ENCODE measurements at places on chromosomes 7 and 10.
A peak's percentile ranks its signal among the peaks of the same experiment; 100 is the strongest.

GRCh38 chr7:114788706-114789105 lies 133.2 kb upstream of the MDFIC start:
- no peak for DNase-seq

- DNase-seq: no peak
These were observed 4.7 kb upstream of the UNCX start for GRCh38 chr7:1227814-1228544.

- no peak for DNase-seq
These were observed 24.3 kb downstream of the BTBD16 start for GRCh38 chr10:122295451-122295809.

DNA sequence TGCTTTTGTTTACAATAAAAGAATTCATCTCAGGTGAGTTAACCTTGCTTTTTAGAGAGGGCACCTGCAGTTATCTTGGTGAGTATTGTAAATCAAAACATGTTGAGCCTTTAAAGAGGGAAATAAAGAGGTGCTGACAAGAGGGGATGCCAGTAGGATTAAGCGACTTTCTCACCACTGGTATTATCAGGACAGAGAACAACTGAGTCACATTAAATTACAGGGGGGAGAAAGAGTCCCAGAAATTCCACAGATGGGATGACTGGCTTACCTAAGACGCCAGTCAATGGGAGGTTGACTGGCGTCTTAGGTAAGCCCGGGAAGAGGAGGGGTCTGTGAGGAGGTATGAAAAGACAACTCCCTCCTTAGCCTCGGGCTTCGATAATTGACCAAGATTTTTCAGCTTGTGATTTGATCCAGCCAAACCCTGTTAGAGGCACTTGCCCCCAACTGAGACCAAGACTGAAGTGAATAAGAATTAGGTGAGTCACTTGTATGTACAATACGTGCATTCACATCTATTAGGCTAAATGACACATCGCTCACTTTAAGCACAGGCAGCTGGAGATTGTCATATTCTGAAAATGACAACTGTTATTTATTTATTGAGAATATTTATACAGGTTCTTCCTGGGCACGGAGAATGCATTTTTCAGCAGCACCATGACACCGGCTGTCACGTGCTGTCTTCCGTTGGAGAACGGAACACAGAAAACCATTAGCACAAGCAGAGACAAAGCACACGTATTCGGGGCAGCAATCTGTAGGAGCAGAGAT lies 117.6 kb downstream of the SEM1 start:
- DNase-seq: no peak

GRCh38 chr7:54097886-54098285 lies 444.3 kb upstream of the VSTM2A start:
- no peak for DNase-seq

DNA sequence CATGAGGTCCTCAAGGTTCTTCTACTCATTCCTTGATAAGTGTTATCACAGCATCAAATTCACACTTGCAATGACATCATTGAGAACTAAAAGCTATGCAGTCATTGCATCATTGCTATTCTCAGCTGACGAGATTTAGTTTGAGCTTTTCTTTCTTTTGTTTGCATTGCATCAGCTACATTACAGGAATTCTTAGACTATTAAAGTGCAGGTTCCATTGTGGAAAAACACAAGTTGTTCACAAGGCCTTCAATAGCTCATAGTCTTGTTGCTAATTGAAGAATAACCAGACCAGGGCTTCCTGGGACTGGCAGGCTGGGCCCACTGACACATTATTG lies 139.3 kb downstream of the CXCL12 start:
- DNase-seq: no peak

- peak; percentile 67 for DNase-seq
These were observed 112.7 kb downstream of the SLIT1 start for GRCh38 chr10:97072851-97073665.

GRCh38 chr10:74328388-74328787 lies 177.4 kb downstream of the ADK start:
- DNase-seq: no peak

DNA sequence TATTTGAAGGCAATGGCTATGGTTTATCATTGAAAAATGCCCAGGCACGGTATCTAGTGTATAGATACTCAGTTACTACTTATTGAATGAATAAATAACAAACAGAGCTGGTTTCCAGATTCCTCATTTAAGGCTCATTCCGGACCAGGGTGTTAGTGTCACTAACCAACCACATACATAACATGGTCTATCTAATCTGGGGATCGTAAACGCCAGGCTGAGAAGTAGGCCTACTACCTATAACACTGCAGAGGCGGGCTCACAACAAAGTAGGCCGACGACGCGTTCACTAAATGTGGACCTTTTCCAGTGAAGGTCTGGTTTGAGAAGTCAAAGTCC lies 423 bp downstream of the LSM5 start:
- DNase-seq: no peak

- DNase-seq: no peak
These were observed 1.1 kb upstream of the MKLN1 start for GRCh38 chr7:131326576-131326975.

DNA sequence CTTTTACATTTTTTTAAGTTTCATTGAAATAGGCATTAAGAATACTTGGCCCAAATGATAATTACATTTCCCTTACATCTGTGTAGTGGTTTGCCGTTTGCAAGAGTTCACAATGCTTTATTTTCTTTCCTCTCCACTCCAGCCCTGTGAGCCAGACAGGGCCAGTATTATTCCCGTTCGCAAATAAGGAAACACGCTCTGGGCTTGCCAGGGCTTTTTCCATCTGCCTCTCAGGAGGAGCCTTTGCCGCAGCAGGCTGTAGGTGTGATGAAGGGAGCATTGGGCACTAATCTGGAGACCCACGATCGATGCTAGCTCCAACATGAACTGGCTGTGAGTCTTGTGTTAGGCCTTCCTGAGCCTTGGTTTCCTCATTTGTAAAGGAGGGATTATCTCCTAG lies 154.4 kb downstream of the GALNT17 start:
- DNase-seq: no peak

GRCh38 chr7:36312064-36312914 lies 77.4 kb upstream of the ANLN start:
- no peak for DNase-seq

DNA sequence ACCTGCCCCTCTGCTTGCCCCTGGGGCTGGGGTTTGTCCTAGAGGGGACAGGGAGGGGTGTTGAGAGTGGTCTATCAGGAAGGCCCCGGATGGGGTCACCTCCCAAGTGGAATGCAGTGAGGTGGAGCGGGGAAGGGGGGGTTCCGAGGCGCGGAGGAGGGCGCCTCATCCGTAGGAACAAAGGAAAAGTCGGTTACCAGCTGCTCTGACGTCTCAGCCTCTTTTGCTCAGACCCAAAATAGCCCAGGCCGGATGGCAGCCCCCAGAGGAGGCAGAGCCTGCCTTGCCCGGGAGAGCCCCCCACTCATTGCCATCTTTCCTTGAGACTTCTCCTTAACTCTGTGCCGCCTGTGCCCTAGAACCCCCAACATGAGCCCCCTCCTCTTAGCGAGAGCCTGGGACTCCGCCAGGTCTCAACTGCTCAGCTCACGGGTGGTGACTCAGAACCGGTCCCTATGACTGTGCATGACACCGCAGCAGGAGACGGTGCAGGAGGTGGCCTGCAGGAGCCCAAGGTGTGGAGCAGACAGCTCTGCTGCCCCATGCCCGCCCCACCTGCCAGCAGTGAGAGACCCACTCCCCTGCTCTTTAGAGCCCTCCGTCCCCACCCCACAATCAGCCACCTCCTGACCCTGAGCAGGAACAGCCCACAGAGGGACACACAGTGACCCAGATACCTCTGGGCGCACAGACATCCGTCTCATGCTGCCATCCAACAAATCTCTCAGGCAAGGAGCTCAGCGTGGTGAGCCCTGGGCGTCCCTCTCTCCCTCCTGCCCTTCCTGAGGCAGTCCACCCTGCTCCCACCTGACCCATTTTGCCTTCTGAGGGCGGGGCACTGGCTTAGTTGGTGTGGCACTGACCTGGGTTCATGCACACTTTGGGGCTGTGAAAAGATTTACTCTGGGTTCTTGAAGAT lies 13.1 kb downstream of the STX1A start:
- no peak for DNase-seq

DNA sequence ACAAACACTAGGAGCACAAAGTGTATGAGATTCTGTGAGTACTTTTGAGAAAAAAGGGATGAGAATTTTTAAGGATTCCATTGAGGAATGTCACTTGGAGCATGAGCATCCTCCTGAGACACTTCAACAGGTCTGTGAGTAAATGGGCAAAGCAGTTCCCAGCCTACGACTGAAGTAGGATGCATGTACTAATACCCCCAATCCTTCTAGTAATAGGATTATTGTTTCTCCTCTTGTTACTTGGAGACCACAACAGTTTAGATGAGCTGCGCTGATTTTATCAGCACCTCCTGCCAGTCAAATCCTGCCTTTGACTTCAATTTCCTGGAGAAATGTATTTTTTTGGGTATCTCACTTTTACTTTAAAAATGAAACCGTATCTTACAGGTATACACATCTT lies 820 bp downstream of the BBS9 start:
- DNase-seq: no peak

- no peak for DNase-seq
These were observed 21.3 kb upstream of the FXYD4 start for GRCh38 chr10:43350156-43350555.

DNA sequence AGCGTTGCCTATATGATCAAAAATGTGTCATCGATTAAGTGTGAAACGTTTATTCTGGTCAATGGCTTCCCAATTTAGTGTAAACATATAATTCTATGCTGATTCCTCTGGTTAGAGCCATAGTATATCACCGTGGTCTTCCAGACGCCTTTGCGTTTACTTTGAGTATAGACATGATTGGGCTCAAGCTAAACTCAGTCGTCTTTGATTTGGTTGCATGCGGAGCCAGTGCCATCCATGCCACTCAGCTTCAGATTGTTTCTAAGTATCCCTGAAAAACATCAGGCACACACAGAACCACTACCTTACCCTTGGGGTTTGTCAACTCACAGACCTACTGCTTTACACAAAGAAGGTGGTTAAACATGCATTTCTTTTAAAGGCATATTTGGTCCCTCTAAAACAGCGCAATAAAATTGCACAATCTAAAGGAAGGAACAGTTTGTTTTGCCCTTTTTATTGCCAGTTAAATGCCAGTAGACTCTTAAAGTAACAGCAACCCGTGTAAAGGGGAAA lies 273.6 kb upstream of the KLF6 start:
- no peak for DNase-seq

DNA sequence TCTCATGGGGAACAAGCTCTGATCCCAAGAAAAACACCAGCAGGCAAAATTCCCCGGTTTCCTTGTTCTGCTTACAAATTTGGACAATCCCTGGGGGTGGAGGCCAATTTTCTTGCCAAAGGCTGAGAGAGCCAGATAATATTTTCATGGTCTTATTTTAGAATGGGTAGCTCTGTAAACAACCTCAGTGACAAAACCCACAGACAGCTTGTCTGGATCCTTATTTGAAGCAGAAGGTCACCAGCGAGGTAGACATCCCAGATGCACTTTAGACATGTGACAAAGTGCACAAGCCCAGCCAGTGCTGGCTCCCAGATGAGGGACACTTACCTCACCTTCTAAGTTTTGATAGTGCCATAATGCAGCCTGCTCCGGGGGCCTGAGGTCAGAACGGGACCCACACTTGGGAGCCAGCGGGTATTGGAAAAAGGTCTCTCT lies 102.6 kb upstream of the DDC start:
- no peak for DNase-seq

DNA sequence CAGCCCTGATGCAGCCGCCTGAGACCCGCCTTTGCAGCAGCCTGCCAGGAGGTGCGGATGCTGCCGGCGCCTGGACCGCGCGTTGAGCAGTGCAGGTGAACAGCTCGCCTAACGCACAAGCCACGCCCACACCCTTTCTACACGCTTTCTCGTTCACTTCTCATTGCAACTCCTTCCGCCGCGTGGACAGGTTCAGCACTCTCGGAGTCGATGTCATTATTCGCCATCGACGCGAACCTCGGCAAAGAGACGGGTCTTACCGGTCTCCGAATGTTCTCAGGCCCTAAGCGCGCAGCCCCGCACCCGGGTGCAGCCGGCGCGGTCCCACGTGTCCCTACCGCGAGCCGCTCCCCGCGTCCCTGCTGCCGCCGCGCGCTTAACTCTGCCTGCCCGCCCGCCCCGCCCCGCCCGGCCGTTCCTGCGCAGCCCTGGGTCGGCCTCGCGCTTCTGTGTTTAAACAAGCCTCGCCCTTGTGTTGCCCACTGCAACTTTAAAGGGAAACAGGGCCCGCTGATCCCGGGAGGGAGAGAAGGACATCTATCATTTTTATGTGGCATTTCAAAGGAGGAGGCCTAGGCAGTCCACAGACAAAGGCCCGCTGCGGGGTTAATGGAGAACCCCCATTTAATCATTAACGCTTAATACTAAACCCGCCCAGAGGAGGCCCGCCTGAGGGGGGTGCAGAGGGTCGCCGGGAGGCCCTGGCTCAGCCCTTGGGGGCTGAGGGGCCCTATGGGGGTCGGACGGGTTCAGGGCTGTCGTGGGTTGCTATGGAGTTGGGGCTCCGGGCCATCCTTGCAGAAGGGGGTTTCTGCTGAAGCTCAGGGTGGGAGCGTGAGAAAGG lies 128.5 kb downstream of the WDR11 start:
- peak; percentile 3 for DNase-seq

GRCh38 chr10:88833156-88833555 lies 18.5 kb downstream of the ANKRD22 start:
- no peak for DNase-seq

DNA sequence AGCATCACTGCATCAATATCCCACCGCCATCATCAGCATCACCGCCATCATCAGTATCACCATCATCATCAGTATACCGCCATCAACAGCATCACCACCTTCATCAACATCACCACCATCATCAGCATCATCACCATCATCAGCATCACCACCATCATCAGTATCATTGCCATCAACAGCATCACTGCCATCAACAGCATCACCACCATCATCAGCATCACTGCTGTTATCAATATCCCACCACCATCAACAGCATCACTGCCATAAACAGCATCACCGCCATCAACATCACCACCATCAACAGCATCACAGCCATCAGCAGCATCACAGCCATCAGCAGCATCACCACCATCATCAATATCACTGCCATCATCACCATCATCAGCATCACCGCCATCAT lies 115.8 kb downstream of the RGS10 start:
- DNase-seq: no peak

GRCh38 chr10:126290232-126290631 lies 98.0 kb downstream of the ADAM12 start:
- DNase-seq: no peak

- no peak for DNase-seq
These were observed 23.4 kb downstream of the TBXAS1 start for GRCh38 chr7:139852482-139852845.

- no peak for DNase-seq
These were observed 53.5 kb downstream of the ZNF467 start for GRCh38 chr7:149719912-149720335.

GRCh38 chr10:58237014-58237834 lies 30.5 kb downstream of the IPMK start:
- no peak for DNase-seq

- DNase-seq: no peak
These were observed 347.5 kb downstream of the GPR158 start for GRCh38 chr10:25522294-25522693.

GRCh38 chr7:101096331-101096956 lies 11.2 kb downstream of the TRIM56 start:
- no peak for DNase-seq

Data from T-helper 1 cell (primary cell).